ENCODE measurements at places on chromosomes 1 and 21. TPM values are rescaled to one million over a fixed set of nuclear protein-coding genes. Genes with fewer than 3 reads are reported as not detected.

DNA sequence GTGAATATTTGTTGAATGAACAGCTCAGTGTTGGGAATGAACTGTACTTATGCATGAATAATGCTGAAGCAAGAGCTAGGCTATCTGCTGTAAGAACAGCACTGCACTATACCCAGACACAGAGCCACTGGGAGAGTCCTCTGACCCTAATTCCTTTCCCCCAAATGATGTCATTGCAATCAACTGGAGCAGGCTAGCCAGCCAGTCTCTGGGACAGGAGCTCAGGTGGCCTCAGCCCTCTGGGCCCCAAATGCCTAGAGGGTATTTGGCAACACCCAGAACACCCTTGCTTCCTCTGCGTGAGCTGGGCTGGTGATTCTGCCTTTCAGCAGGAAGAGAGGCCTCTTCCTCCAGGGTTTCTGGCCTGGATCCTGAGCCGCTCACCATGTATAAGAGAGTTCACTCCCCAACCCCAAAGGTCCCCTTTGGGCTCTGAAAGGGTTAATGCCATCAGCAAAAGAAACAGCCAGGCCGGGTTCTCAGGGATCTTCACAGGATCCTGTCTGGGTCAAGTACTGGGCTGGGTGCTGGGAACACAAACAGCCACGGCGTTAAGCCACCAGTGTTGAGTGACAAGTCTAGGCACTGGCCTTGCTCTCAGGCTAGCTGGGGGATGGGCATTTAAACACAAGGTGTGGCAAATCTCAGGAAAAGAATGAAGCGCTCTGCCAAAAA lies 3.7 kb upstream of the PADI4 start:
- peak; percentile 36 for DNase-seq

DNA sequence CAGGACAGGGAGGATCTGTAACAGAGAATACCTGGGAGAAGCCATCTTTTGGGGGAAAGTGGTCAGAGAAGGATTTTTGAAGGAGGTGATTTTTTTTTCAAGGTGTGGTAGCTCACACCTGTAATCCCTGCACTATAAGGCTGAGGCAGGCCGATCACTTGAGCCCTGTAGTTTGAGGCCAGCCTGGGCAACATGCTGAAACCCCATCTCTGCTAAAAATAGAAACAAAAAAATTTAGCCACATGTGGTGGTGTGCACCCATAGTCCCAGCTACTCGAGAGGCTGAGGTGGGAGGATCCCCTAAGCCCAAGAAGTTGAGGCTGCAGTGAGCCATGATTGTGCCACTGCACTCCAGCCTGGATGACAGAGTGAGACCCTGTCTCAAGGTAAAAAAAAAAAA lies 67.4 kb upstream of the ARTN start:
- no peak for DNase-seq

DMBX1 gene
- 0.37 TPM for total RNA-seq

PSRC1 gene
- 39.4 TPM for total RNA-seq

Measured in H4 (cell line).